NCI-H1092 treated with DMSO at 0.1 percent for 48 hours (cell line): ENCODE measurements at places on chromosomes 1 and 21.

- DNase-seq, result peak; percentile 9
Observed at GRCh38 chr21:41601573-41602368, 93.8 kb upstream of the TMPRSS2 start.

GRCh38 chr1:49854741-49855140, 169.0 kb downstream of the AGBL4 start:
- DNase-seq, result peak; percentile 87

- DNase-seq, result no peak
Observed at GRCh38 chr1:25501235-25502058, 42.0 kb upstream of the LDLRAP1 start.

- peak; percentile 21 for DNase-seq
Observed at GRCh38 chr1:10509809-10510509, 35.2 kb downstream of the PEX14 start.

GRCh38 chr1:84174051-84174556, 30.0 kb downstream of the PRKACB start:
- no peak for DNase-seq

- DNase-seq, result no peak
Observed at GRCh38 chr1:161978011-161978790, 45.5 kb downstream of the OLFML2B start.

- DNase-seq, result no peak
Observed at GRCh38 chr1:111705841-111706240, 33.4 kb downstream of the INKA2 start.
